Mesenchymal stem cell (in vitro differentiated cells and primary cell): ENCODE measurements at places on chromosomes 3 and 15.
A peak's percentile ranks its signal among the peaks of the same experiment; 100 is the strongest.

DNA sequence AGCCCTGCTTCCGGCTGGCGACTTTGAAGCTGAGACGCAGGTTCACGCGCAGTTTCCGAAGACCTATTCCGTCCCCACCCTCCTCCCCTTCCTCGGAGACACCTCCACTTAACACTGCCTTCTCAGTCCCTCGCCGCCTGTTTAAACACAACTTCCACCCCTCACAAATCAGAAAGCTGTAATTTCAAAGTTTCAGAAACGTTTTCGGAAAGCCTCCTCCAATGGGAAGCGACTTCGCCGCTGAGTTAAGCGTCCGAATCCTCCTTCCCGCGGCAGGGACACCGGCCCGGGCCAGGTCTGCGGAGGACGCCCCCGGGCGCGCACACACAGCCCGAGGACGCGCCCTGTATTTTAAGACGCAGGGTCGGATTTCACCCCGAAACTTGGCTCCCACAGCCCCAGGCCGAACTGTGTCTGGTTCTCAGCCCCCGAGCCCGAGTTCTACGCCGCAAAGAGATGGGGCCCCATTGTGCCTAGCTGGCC, 559 bp upstream of the LRRN1 start:
- no peak for DNase-seq
- H3K36me3 ChIP-seq = no peaks in the 10 kb centered on the region
- H3K4me1 ChIP-seq = peaks cover 21% of the 10 kb centered on the region
- peak overlapping the region; percentile 49 for H3K4me3 ChIP-seq
- H3K27me3 ChIP-seq = peaks cover 51% of the 10 kb centered on the region

GRCh38 chr3:177758126-177758525, 560.8 kb upstream of the TBL1XR1 start:
- H3K4me3 ChIP-seq = no peak overlapping the region
- peaks cover 4% of the 10 kb centered on the region for H3K4me1 ChIP-seq
- no peaks in the 10 kb centered on the region for H3K27me3 ChIP-seq
- H3K27ac ChIP-seq = no peak overlapping the region
- no peaks in the 10 kb centered on the region for H3K36me3 ChIP-seq
- DNase-seq = no peak

GRCh38 chr3:134797057-134797740, 2.1 kb downstream of the EPHB1 start:
- peak overlapping the region; percentile 73 for H3K4me3 ChIP-seq
- H3K4me1 ChIP-seq = peaks cover 32% of the 10 kb centered on the region
- H3K27ac ChIP-seq = no peak overlapping the region
- H3K27me3 ChIP-seq = peaks cover 45% of the 10 kb centered on the region
- H3K36me3 ChIP-seq = no peaks in the 10 kb centered on the region

GRCh38 chr3:113193719-113194118, 17.6 kb upstream of the BOC start:
- no peak overlapping the region for H3K27ac ChIP-seq
- no peaks in the 10 kb centered on the region for H3K36me3 ChIP-seq
- peaks cover 3% of the 10 kb centered on the region for H3K4me1 ChIP-seq
- H3K27me3 ChIP-seq = no peaks in the 10 kb centered on the region
- peak; percentile 10 for DNase-seq
